ENCODE measurements at places on chromosomes 7 and 10.
A peak's percentile ranks its signal among the peaks of the same experiment; 100 is the strongest.

GRCh38 chr7:24018331-24018730 is 265.7 kb upstream of the NPY start:
- H3K36me3 ChIP-seq: no peaks in the 10 kb centered on the region
- DNase-seq: no peak
- H3K27ac ChIP-seq: no peak overlapping the region
- H3K27me3 ChIP-seq: peaks cover 3% of the 10 kb centered on the region
- no peaks in the 10 kb centered on the region for H3K4me1 ChIP-seq
- H3K4me3 ChIP-seq: no peak overlapping the region

- DNase-seq: peak; percentile 56
- H3K4me3 ChIP-seq: peak overlapping the region; percentile 43
- no peaks in the 10 kb centered on the region for H3K36me3 ChIP-seq
- H3K27ac ChIP-seq: no peak overlapping the region
- no peaks in the 10 kb centered on the region for H3K4me1 ChIP-seq
Observed at GRCh38 chr7:33904681-33905388, 504 bp upstream of the BMPER start.

GRCh38 chr7:44158096-44158872 is 17.2 kb upstream of the MYL7 start:
- H3K27me3 ChIP-seq: no peaks in the 10 kb centered on the region
- H3K4me3 ChIP-seq: no peak overlapping the region
- DNase-seq: no peak
- no peaks in the 10 kb centered on the region for H3K36me3 ChIP-seq

GRCh38 chr7:91694351-91694841 is 186.1 kb downstream of the MTERF1 start:
- H3K36me3 ChIP-seq: no peaks in the 10 kb centered on the region
- H3K4me3 ChIP-seq: no peak overlapping the region
- H3K27me3 ChIP-seq: no peaks in the 10 kb centered on the region
- no peak overlapping the region for H3K27ac ChIP-seq
- no peak for DNase-seq

DNA sequence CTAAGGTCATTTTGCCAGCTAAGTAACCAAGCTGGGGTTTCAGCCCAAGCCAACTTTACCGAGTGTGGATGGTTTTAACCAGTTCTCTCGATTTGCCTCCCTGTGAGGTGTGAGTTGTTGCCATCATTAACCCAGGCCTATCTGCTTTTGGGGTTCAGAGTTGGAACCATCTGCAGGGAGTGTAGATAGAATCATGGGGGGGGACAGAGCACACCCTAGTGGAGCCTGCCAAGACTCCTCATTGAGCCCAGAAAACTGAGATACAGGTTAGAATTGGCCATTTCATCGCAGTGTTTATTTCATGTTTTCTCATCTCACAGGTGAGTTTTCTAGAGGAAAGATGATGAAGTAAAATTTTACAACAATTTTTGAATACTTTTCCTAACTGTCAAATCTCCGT is 133.6 kb downstream of the SDK1 start:
- H3K4me1 ChIP-seq: peaks cover 29% of the 10 kb centered on the region
- H3K27me3 ChIP-seq: no peaks in the 10 kb centered on the region
- no peak for DNase-seq
- H3K36me3 ChIP-seq: no peaks in the 10 kb centered on the region
- H3K4me3 ChIP-seq: no peak overlapping the region
- no peak overlapping the region for H3K27ac ChIP-seq

DNA sequence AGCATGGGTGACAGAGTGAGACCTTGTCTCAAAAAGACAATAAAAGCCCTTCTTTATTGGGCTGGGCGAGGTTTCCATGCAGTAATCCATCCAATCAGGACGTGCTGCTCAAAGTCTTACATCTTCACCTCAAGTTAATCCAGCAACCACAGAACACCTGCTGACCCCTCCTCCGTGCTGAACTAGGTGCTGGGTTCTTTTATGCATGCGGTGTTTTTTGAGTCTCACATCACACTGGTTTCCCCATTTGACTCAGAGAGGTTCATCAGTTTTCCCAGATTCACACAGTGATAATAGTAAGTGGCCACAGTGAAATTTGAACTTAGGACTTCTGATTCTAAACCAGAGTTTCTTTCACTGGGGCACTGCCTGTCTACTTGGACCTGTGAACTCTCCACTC is 58.3 kb upstream of the GTF2I start:
- no peak overlapping the region for H3K27ac ChIP-seq
- no peak for DNase-seq
- H3K36me3 ChIP-seq: peaks cover 39% of the 10 kb centered on the region
- H3K4me3 ChIP-seq: no peak overlapping the region
- H3K27me3 ChIP-seq: no peaks in the 10 kb centered on the region

GRCh38 chr7:85699482-85699881 is 512.6 kb upstream of the SEMA3D start:
- H3K36me3 ChIP-seq: no peaks in the 10 kb centered on the region
- no peaks in the 10 kb centered on the region for H3K27me3 ChIP-seq
- peaks cover 28% of the 10 kb centered on the region for H3K4me1 ChIP-seq
- no peak overlapping the region for H3K4me3 ChIP-seq
- no peak for DNase-seq

DNA sequence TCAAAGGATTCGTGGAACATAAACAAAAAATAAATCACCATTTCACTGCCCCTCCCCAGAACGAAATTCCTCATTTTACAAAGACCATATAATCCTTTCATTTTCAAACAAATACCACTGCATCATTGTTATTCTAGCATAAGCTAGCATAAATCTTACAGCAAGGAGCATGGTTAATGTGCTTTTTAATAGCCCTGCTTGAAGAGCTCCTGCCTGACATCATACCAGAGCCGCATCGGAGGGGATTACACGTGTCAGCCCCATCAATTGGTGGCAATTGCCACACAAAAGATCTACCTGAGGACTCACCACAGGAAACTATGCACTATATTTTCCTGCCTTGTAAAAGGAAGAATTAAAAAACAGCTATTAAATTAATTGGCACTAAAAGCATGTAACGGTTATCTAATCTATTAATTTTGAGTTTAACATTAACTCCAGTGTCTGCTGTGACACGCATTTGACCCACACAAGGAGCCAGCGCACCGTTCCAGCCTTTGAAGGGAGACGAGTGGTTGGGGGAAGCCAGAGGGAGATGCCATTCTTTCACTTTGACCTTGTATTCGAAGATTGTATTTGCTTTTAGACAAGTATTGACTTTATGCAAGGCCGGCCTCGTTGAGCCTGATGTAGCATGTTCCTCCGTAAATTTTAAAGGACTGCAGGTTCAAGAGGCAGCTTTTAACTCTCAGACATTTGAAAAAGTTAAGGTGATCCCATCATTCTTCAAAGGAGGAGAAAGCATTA is 261.1 kb upstream of the RNF32 start:
- peaks cover 9% of the 10 kb centered on the region for H3K27me3 ChIP-seq
- H3K27ac ChIP-seq: no peak overlapping the region
- H3K36me3 ChIP-seq: no peaks in the 10 kb centered on the region
- no peaks in the 10 kb centered on the region for H3K4me1 ChIP-seq
- no peak overlapping the region for H3K4me3 ChIP-seq

GRCh38 chr7:128833148-128833945 is 3.1 kb downstream of the FLNC start:
- DNase-seq: peak; percentile 63
- no peaks in the 10 kb centered on the region for H3K36me3 ChIP-seq
- no peak overlapping the region for H3K27ac ChIP-seq

GRCh38 chr7:132876576-132876975 is 205.3 kb downstream of the CHCHD3 start:
- no peaks in the 10 kb centered on the region for H3K36me3 ChIP-seq
- no peak overlapping the region for H3K4me3 ChIP-seq
- no peak for DNase-seq
- peaks cover 5% of the 10 kb centered on the region for H3K4me1 ChIP-seq
- no peak overlapping the region for H3K27ac ChIP-seq

GRCh38 chr10:93113042-93113441 is 39.3 kb downstream of the CYP26A1 start:
- H3K4me1 ChIP-seq: no peaks in the 10 kb centered on the region
- no peak for DNase-seq
- H3K27ac ChIP-seq: no peak overlapping the region
- no peaks in the 10 kb centered on the region for H3K36me3 ChIP-seq

DNA sequence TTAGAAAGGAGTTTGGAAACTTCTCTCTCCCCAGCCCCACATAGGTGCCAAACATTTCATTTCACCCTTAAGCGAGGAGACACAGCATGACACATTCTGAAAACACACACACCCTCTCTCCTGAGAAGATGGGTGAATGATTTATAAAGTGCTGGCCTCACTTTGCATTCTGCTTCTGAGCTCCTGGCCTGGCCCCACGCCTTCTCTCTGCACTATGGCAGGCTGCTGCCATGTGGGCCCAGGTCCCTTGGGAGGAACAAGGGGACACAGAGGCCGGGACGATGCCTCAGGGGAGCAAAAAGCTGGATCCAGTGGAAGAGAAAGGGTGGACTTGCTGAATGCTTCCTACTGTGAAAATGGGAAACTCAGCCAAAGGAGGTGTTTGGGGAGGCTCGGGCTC is 56.0 kb downstream of the CPXM2 start:
- H3K27me3 ChIP-seq: peaks cover 11% of the 10 kb centered on the region
- H3K27ac ChIP-seq: no peak overlapping the region
- H3K4me1 ChIP-seq: no peaks in the 10 kb centered on the region
- no peak for DNase-seq
- H3K4me3 ChIP-seq: no peak overlapping the region
- no peaks in the 10 kb centered on the region for H3K36me3 ChIP-seq

DNA sequence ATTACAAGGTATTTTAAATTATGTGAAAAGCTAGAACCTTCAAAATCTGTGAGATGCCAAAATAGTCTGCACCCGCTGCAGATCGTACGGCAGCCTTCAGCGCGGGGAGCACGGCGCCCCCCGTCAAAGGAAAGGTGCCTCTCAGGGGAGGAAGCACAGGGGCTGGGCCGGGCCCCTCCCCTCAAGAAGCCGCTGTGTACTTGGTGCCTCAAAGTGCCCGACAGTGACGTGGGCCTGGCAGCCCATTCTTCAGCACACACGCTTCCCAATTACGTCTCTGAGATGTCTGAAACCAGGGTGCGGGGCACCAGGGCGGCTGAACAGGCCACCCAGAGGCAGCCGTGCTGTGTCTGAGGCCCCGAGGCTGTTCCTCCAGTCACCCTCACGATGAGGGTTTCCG is 116.1 kb downstream of the INPP5A start:
- DNase-seq: no peak
- H3K4me1 ChIP-seq: no peaks in the 10 kb centered on the region
- no peaks in the 10 kb centered on the region for H3K27me3 ChIP-seq
- H3K4me3 ChIP-seq: no peak overlapping the region

All from RWPE2 (cell line).